GOT3 (cell line): ENCODE measurements at places on chromosomes 6 and 20.

DNA sequence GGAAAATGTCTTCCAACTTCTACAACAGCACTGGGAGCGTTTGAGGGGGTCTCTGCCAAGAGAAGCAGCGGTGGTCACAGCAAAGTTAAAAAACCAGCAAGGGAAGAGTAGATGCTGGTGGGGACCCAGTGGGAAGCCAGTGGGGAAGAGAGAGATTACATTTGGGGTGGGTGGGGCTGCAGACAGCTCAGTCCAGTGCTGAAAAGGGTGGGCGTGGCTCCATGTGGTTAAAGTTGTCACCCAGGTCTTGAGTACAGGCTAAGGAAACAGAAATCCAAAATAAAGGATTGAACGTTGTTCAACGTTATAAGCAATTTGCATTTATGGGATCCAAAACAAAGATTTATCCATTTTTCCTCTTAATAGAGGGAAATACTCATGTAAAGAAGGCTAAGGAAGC lies 106.3 kb upstream of the LY86 start:
- DNase-seq, result no peak

DNA sequence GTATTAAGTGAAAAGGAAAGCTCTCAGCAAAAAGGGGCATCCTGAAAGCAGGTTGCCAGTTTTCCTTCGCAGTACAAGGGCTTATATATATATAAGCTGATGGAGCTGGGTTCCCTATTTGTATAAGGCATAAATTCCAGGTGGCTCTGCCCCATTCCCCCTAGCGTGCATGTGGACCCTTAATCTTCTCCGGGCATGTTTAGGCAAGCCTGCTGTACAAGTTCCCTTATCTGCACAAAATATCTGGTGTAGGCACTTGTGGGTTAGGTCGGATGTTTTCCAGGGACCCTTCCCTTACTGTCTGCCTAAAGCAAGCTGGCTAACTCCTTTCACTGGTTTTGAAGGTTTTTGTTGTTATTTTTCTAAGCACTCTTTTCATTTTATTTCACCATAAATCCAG lies 140.7 kb downstream of the FUT9 start:
- no peak for DNase-seq

DNA sequence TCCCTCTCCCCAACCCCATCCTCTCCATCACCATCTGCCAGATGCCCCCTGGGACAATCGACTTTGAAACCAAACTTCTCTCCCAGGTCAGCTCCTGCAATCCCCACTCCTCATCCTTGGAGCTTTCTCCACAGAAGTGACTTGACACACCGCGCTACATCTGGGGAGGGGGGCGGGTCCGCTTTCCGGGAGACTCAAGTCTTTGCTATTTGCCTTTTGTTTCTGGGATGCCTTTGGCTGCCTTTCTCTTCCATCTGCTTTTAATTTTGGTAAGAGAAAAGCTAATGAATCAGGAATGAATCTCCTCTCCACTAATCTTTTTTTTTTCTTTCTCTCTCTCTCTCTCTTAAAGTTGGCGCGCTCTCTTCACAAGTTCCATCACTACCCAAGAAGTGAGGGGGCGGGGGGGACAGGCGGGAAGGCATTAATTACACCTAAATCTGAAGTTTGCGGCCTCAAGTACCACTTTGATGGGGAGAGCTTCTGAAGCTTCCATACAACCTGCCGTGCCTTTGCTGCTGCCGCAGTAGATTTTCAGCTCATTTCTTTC lies 664 bp upstream of the TPBG start:
- no peak for DNase-seq

DNA sequence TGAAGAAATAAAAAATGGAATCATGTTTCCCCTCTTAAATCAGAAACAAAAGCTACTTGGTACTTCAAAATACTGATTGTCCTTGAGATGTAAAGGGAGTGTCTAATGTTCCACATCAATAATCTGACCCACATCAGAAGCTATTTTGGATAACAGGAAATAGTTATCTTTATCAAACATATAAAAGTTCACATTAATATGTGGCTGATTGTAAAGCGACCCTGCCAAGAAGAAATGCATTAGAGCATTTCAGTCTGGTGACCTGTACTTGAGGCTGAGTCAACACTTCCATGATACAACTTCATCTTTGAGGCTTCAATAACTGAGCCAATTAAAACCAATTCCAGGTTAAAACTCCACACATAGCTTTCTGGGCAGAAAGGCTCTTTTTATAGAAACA lies 31.8 kb downstream of the SYNE1 start:
- DNase-seq, result no peak

DNA sequence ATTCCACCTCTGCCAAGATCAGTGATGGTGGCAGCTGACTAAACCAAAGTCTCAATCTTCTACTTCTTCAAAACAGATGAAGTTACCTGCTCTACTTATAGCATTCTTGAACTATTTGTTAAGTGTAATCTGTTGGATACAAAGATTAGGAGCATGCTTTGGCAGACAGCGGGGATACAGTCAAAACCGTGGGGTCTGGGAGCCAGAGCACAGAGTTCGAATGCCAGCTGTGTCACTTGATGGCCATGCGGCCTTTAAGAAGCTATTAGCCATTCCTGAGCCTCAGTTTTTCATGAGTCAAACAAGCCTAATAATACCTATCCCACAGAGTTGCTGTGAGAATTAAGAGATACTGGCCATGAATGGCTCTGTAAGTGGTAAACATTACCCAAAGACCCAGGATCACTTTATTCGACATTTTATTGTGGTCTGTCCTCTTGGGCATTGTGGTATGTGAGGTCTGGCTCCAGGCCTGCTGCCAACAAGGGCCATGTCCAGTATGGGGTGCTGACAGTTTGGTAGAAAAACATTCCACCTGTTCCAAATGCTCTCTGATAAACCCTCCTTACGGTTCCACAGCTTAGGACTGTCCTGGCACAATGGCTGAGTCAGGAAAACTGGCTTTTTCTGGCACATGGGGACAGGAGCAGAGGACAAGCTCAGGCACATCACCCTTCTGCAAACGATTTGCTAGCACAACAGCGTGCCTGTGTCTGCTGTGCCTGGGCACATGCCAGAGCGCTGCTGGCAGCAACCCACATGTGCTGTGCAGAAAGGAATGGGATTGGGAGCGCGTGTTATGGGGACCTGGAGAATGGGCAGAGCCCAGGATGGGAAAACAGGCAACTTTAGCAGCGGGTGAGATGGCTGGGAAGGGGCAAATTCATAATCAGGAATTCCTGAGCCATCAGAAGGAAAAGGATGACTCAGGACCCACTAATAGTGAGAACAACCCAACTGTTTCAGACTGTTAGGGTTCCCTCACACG lies 15.7 kb upstream of the FAM83C start:
- peak; percentile 76 for DNase-seq

DNA sequence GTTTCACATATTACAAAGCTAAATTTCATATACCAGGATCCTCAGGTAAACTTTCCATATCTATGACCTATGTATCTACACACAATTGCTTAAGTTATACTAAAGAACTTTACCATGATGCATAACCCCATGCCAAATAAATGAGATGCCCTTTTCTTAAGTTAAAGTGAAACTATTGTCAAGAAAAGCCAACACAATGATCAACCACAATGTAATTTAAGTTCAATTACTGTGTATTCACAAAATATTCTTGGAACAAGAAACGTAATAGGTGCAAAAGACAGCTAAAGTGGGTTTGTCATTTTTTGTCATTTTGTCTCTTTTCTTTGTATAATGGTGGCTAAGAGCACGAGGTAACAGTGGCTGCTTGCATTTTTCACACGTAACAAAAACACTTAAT lies 158.0 kb upstream of the SHLD1 start:
- DNase-seq, result no peak

GRCh38 chr6:106161311-106161874 lies 75.3 kb downstream of the PRDM1 start:
- no peak for DNase-seq

DNA sequence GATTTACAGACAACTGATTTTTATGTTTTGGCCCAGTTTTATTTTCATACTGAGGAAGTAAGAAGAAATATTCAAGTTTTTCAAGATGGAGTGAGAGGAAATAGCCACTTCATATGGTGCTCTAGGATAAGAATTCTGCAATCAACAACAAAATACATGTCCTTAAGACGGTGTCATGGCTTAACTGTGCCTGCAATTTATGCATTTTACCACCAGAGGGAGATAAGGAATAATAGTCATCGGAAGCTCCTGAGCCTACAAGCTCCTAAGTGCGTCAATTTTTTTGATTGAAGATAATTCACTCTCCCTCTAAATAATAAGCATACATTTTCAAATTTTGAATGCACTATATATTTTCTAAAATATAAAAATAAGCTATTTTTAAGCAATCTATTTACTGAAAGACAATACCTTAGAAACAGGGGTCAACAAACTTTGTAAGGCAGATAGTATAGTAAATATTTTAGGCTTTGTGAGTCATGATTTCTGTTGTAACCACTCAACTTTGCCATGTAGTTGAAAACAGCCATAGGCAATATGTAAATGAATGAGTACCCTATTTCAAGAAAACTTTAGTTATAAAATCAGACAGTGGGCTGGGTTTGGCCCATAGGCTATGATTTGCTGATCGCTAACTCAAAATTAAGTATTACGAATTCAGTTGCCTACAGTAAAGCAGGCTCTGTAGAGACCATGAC lies 230.9 kb upstream of the DTNBP1 start:
- no peak for DNase-seq

DNA sequence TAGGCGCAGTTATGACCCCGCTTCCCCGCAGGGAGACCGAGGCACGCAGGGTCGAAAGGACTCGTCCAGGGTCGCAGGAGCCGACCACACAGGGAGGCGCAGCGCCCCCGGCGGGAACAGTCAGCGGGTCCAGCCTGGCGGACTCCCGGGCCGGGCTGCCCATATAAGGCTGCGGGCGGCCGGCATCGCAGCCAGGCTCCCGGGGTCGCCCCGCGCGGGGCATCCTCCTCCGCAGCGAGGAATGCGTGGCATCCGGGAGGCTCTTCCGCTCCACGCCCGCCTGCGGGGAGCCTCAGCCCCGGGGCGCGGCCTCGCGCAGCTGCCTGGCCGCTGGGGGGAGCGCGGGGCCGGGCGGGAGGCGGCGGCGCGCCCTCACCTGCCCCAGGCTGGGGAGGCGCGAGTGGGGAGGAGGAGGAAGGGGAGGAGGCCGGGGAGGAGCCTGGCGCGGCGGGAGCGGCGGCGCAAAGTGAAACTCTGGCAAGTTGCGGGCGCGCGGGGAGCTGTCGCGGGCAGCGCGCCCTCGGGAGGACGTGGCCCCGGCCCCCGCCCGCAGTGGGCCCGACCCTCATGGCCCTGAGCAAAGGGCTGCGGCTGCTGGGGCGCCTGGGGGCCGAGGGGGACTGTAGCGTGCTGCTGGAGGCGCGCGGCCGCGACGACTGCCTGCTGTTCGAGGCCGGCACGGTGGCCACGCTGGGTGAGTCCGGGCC lies at the start of gene SYNJ2:
SYNJ2 (plus strand) TSS at position 469 of the 707 bp plus-strand sequence; CDS start at position 568, 99 bp downstream.
- DNase-seq, result peak; percentile 65

DNA sequence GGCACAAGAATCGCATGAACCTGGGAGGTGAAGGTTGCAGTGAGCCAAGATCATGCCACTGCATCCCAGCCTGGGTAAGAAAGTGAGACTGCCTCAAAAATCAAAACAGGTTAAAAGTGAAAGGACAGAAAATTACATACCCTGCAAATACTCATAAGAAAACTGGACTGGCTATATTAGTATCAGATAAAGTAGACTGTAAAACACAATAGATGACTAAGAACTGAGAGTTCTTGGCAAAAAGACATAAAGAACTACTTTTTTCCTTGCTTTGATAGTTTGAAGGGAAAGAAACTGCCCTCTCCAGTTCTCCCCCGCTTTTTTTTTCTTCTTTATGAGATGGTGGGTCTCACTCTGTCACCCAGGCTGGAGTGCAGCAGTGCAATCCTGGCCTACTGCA lies 17.0 kb downstream of the SNX3 start:
- no peak for DNase-seq

GRCh38 chr6:158819977-158820622 lies 932 bp upstream of the EZR start:
- no peak for DNase-seq

GRCh38 chr6:106381223-106381622 lies 20.7 kb downstream of the CRYBG1 start:
- no peak for DNase-seq

DNA sequence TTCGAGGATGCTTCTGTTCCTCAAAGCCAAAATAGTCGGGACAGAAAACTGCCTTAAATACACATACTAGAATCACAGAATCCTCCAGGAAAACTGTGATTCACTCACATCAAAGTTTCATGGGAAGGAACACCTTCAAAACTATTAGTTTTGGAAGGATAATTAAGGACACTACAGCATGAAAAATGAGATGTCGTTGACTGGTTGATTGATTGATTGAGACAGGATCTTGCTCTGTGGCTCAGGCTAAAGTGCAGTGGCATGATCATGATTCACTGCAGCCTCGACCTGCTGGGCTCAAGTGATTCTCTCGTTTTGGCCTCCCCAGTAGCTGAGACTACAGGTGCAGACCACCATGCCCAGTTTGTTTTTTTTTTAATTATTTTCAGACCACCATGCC lies 25.7 kb upstream of the MAP3K4 start:
- DNase-seq, result no peak

DNA sequence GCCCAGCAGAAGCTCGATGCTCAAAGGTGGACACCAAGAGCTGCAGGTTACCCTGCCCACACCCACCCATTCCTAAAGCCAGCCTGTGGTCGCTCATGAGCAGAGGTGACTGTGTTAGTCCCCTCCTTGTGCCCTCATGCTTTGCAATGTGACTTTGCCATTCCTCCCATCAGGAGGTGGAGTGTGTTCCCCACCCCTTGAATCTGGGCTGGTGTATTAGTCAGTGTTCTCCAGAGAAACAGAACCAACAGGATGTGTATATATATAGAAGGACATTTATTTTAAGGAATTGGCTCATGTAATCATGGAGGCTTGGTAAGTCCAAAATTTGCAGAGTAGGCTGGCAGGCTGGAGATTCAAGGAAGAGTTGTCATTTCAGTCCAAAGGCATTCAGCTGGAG lies 54.4 kb upstream of the RNF24 start:
- DNase-seq, result no peak

GRCh38 chr20:50340541-50340940 lies 149.9 kb downstream of the CEBPB start:
- no peak for DNase-seq

DNA sequence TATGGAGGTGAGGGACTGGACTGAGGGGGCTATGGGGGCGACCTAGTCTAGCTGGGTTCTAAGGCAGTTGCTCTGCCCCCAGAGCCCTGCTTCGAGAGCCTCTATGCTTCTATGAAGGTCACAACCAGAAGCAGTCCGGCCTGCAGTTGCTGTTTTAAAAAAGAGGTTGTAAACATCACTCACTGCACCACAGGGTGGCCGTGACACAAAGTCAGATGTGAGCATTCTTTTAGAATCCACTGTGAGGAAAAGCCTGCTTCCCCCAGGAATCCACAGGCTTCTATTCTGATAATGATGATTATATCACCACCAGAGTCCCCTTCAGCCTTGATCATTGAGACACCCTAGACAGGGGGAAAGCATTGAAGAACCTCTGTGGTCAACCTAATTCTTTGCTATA lies 229.7 kb upstream of the AGPAT4 start:
- DNase-seq, result no peak

GRCh38 chr20:41446456-41446855 lies 79.8 kb upstream of the EMILIN3 start:
- DNase-seq, result no peak

- DNase-seq, result no peak
Observed at GRCh38 chr6:150273457-150274309, 95.1 kb upstream of the IYD start.
